Smooth muscle cell of the brain vasculature (primary cell): ENCODE measurements at places on chromosomes 11 and 22.

DNA sequence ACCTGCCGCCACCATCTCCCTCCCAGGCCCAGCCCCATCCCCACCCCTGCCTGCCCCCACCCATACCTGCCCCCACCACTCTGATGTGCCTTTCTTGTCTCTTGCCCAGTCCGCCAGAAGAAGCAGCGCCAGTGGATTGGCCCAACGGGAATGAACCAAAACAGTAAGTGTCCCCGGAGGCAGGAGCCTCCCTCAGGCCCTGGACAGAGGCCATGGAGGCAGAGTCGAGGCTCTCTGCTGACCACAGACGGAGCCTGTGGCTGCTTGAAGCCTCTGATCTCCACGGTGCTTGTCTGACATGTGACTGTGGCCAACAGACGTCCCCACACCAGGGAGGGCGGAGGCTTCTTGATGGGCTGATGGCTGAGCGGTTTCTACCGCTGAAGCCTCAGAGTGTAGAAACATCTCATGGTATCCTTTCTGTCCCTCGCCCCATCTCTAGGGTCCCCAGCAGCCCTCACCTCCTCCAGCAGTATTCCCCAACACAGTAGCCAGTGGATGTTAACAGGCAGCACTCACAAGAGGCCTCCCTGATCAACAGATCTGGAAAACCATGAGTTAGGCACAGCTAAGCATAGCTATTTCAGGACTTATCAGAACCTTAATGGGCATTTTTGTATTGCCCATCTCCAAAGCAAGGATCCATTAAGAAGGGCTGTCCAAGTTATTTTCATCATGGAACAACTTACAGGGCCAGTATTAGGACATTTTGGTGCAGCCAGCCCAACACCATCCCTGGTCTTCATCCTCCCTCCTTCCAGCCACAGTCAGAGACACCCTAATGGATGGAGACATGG, 21.7 kb downstream of the CD5 start:
- DNase-seq: no peak

DNA sequence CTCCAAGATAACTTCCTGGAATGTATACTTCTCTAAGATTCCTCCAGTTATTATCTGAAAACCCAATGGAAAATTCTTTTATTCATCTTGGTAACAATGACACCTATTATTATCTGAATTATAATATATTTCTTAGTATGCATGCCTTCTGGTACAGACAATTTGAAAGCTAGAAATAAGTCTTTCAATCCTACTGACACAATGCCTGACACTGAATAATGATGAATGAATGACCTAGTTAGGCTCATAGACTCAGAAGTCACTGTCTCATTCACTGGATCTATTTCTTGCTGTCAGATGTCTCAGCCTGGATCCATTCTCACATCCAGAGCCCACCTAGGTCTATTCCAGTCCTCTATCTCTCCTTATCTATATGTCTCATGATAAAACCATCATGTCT, 1126.7 kb upstream of the CCDC90B start:
- DNase-seq: no peak

- DNase-seq: no peak
Measured at GRCh38 chr22:10780281-10780680, 4747.7 kb upstream of the OR11H1 start.

- no peak for DNase-seq
Measured at GRCh38 chr11:44469412-44469811, 96.1 kb upstream of the CD82 start.

DNA sequence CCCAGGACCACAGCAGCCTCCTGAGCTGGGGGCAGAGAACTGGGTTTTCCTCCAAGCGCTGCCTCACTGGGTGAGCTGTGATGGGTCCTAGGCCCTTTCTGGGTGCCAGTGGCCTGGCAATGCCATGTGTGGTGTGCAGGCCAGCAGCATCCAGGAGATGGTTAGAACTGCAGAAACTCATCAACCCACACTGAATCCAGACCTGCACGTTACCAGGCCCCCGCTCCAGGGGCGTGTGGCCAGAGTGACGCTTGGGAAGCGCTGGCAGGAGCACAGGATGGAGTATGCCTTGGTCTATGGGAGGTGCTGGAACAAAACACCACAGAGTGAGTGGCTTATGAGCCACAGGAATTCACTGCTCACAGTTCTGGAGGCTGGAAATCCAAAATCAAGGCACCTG, 97.0 kb downstream of the MN1 start:
- no peak for DNase-seq

GRCh38 chr22:35467681-35468434, 67.9 kb downstream of the MCM5 start:
- DNase-seq: no peak

GRCh38 chr22:20530368-20531153, 23.2 kb downstream of the MED15 start:
- DNase-seq: no peak

GRCh38 chr11:63683133-63683991, 2.1 kb downstream of the RTN3 start:
- no peak for DNase-seq

DNA sequence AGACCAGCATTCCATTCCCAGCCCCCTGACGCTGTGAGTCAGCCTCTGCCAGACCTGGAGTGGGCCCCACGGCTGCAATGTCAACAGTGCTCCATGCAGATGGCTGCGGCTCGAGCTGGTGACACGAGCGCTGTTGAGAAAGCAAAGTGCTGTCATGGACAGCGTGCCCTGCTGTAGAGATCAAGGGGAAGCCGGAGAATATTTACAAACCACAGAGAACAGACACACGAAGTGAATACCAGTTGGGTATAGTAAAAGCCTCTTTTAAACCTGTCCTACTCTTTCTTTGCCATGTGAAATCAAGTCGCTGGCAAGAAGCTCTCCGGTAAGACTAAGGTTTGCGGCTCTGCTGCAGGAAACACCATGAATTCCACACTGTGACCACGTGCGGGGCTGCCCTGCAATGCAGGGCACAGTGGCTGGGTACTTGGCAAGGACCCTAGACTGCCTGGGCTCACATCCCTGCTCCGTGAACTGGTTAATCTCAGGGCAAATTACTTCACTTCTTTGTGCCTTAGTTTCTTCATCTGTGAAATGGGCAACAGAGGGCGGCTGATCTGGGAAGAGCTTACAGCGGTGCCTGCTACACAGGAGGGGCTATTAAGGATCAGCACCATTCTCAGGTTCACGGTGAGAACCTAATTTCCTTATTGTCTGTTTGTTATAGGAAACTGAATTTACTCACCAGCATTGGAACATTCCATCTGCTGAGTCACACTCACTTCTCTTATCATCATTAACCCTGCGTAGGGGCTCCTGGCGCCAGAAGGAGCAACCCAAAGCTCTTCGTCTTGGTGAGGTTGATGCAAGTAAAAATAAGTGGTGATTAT, 27.8 kb upstream of the ELFN2 start:
- DNase-seq: no peak

DNA sequence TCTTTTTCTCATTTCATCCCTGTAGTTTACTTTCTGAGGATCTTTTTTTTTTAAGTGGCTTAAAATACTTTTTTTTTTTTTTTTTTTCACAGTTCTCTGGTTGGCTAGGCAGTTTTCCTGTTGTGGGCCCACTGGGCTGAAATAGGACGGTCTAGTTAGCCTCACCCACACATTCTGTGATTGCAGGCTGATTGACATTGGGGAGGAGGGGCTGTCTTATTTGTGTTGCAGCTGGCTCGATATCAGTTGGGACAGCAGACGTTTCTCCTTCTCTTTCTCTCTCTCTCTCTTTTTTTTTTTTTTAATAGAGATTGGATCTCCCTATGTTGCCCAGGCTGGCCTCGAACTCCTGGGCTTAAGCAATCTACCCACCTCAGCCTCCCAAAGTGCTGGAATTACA, 6.9 kb downstream of the BCR start:
- no peak for DNase-seq

- no peak for DNase-seq
Measured at GRCh38 chr11:69499186-69499917, 17.9 kb downstream of the LINC01488 start.

DNA sequence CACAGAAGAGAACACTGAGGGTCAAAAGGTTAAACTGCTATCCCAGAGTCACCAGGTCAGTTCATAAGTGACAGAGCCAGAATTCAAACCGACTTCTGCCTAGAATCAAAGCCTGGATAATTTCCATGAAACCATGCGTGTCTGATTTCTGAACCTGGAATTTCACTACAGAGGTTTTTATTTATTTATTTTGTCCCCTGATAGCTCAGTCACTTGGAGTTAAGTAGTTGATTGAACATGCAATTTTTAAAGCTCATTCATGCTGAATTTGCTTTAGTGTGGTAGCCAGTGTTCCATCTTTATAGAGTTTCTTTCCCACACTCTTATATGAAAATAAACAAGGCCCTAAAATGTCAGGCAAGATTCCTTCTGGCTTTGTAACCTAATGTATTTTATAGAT, 93.2 kb downstream of the NAV2 start:
- DNase-seq: no peak

DNA sequence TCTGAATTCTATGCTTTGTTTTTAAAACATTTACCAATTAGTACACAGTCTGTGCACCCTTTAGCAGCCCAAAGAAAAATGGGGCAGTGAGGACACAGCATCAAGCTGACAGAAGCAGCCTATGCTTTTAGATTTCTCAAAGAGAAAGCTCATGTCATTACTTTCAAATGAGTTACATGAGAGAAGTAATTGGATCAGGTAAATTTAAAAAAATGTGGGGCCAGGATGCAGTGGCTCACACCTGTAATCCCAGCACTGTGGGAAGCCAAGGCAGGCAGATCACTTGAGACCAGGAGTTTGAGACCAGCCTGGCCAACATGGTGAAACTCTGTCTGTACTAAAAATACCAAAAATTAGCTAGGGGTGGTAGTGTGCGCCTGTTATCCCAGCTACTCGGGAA, 57.7 kb downstream of the APOL5 start:
- DNase-seq: no peak

- no peak for DNase-seq
Measured at GRCh38 chr11:69131121-69131566, 24.6 kb upstream of the SMIM38 start.

GRCh38 chr11:62273284-62273683, 3.3 kb downstream of the SCGB2A2 start:
- no peak for DNase-seq

DNA sequence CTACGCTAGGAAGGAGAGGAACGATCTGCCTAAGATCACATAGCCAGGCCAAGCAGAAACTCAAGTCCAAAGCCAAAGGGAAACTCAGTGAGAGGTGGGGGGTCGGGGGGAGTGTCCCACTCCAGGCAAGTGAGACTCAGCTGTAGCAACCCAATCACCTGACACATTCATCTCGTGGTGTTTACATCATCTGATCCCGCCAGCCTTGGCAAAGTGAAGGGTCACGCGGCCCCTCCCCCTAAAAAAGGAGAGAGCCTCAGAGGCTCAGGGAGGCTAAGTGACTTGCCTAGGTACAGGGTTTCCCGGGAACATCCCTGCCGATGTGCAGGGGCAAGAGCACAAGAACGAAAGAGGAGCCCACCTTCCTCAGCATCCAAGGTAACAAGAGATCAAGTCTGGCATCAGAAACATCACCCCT, 21.5 kb downstream of the MYH9 start:
- no peak for DNase-seq

DNA sequence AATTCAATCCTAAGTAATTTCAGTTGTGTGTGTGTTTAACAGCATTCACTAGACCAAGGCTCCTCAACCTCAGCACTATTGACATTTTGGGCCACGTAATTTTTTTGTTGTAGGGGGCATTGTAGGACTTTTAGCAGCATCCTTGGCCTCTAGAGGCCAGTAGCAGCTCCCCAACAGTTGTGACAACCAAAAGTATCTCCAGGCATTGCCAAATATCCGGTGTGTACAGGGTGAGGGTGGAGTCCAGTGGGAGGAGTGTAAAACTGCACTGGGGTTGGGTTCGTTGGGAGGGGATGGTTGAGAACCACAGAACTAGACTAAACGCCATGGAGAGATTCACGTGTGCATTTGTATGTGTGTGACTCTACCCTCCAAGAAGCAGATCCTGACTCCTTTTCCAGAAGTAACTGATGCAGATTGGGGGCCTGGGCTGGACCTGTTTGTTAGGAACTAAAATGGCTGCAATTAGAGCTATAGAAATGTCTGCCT, 5.9 kb upstream of the PHF21A start:
- DNase-seq: no peak

GRCh38 chr22:24156141-24156912, 25.0 kb upstream of the SUSD2 start:
- no peak for DNase-seq

DNA sequence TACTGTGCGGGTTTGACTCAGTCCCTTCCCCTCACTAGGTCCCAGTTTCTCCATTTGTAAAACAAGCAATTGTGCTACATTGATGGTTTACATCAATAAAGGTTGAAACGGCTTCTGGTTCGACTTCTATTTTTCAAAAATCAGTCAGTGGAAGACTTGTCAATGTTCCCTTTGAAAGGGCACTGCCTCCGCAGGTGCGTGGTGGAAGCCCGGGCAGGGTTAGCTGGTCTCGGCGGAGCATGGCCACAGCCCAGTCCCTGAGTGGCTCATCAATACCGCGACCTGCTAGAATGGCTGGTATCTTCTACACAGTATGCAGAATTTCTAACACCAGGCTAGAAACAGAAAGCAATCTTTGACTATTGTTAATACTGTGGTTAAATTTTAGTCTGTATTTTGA, 16.1 kb downstream of the MS4A10 start:
- no peak for DNase-seq

DNA sequence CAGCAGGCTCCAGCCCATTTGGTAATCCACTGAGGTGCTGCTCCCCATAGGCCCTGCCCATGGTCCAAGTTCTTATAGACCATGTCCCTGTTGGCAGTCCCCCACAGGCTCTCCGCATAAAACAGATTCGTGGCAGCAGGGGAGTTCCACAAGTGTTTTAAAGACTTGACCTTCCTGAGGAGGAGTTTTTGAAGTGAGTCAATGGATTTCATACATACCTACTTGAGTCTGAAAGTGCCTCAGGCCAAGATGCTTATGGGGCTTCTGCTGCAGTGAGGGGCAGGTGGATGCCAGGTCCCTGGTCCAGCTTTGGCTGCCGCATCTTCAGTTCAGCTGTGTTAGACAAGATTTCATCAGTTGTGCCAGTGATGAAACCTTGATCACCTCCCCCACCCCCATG, 43.3 kb downstream of the CABIN1 start:
- no peak for DNase-seq

DNA sequence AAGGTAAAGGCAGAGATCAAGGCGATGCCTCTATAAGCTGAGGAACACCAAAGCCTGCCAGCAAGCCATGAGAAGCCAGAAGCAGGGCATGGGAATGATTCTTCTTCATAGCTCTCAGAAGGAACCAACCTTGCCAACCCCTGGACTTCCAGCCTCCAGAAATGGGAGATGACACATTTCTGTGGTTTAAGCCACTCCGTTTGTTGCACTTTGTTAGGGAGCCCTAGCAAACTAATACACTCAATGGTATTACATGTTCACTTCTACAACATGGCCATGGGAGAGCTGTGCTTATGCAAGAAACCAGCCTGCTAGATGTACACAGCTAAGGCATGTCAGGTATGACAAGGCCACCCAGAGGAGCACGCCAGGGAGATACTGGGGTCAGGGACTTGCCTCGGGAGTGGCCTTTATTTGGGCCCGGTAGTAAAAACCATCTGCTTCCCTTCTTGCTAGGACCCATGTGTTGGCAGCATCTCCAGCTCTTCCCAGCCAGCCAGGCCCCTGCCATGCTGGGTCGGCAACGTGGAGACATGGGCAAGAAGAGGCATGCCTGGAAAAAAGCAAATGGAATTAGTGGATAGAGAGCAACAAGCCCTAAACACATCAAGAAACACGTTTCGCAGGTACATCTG, 3.6 kb downstream of the C11orf16 start:
- DNase-seq: no peak
